ENCODE measurements at places on chromosomes 5 and 9.

DNA sequence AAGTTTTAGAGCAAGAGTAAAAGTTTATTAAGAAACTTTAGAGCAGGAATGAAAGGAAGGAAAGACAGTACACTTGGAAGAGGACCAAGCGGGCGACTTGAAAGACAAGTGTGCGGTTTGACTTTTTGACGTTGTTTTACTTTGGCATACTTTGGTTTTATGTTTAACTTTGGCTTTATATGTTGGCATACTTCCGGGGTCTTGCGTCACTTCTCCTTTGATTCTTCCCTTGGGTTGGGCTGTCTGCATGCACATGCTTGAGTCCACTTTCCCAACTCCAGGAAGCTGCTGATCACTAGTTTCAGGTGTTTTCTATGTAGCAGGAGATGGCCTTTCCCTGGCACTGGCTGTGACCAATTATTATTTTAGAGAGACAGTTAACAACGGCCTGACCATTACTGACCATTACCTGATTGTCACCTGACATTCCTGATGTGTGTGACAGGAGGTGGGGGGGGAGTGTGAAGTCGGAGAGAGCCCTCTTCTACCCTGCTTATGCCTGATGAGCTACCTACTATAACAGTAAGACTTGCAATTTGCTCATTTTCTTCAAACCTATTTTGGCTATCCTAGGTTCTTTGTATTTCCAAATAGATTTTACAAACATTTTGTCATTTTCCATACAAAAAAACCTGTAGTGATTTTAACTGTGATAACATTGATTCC, 45.5 kb downstream of the TNFSF8 start:
- no peak for DNase-seq

DNA sequence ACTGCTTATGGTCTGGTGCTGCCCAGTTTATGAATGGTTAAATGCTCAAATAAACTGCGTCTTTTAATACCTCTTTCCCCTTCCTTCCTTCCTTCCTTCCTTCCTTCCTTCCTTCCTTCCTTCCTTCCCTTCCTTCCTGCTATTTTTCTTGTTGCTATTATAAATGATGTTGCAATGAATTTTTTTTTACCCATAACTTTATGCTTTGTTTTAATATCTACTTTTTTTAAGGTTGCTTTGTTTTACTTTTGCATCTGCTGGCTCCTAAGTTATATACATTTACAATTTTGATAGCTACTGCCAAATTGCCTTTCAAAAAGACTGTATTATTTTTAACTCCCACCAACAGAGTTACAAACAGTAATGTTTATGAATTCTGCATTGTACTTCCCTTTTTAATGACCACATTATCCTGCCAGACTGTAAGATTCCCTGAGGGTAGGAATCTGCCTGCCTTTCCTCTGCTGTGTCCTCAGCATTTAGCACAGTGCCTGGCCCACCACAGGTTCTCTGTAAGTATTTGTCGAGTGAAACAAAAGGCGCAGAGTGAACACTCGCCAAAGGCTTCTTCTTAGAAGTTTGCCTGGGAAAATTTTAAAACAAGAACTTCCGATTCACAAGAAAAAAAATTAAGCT, 36.9 kb downstream of the KIF4B start:
- no peak for DNase-seq

GRCh38 chr9:88775037-88775471, 216.2 kb upstream of the S1PR3 start:
- no peak for DNase-seq

GRCh38 chr5:125002727-125003598, 256.5 kb upstream of the ZNF608 start:
- no peak for DNase-seq
